ENCODE measurements at places on chromosomes 5 and 9. TPM values are rescaled to one million over a fixed set of nuclear protein-coding genes. Genes with fewer than 3 reads are reported as not detected.

DNA sequence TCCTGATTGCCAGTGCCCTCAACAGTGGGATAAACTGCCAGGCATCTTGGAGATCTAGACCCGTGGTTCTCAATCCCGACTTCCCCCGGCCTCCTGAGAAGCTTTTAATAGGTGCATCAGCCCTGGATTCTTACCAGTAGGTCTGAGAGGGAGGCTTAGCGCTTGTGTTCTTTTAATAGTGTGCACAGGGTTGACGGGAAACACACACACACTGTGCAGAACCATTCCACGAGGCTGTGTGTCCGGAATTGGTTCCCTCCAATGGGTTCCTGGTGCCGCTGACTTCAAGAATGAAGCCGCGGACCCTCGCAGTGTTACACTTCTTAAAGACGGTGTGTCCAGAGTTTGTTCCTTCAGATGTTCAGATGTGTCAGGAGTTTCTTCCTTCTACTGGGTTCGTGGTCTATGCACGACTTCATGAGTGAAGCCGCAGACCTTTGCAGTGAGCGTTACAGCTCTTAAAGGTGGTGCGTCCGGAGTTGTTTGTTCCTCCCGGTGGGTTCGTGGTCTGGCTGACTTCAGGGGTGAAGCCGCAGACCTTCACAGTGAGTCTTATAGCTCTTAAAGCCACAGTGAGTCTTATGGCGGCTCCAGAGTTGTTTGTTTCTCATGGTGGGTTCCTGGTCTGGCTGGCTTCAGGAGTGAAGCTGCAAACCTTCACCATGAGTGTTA lies 46.6 kb upstream of the PRSS3 start:
- no peak for DNase-seq

The QRFP gene
- total RNA-seq = not detected

- no peak for DNase-seq
Observed at GRCh38 chr5:6611334-6612256, 21.2 kb downstream of the NSUN2 start.

GRCh38 chr5:140602147-140602546 lies 30.8 kb downstream of the CD14 start:
- no peak for DNase-seq

GRCh38 chr5:141708016-141708415 lies 26.0 kb upstream of the ARAP3 start:
- DNase-seq = no peak

The CDH6 gene
- total RNA-seq = not detected

- no peak for DNase-seq
Observed at GRCh38 chr5:61949054-61949678, 356.8 kb upstream of the KIF2A start.

GRCh38 chr5:132437604-132438266 lies 52.8 kb downstream of the IRF1 start:
- no peak for DNase-seq

DNA sequence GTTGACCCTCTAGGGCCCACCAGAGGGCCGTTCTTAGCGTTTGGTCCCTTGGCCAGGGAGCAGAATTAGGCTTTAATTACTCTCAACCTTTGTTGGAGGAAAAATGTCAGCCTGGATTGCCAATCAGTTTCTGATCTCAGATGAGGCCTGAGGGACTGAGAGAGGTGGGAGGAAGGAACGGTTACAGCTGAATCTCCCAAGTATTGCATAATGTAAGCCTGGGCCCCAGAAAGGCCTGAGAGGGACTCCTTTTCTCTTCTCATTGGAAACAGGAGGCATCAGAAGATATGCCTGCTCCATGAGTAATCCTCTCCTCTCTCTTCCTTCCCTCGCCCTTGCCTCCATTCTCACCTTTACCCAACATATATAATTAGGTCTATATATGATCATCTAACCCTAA lies 105.7 kb downstream of the INSYN2B start:
- DNase-seq = no peak

DNA sequence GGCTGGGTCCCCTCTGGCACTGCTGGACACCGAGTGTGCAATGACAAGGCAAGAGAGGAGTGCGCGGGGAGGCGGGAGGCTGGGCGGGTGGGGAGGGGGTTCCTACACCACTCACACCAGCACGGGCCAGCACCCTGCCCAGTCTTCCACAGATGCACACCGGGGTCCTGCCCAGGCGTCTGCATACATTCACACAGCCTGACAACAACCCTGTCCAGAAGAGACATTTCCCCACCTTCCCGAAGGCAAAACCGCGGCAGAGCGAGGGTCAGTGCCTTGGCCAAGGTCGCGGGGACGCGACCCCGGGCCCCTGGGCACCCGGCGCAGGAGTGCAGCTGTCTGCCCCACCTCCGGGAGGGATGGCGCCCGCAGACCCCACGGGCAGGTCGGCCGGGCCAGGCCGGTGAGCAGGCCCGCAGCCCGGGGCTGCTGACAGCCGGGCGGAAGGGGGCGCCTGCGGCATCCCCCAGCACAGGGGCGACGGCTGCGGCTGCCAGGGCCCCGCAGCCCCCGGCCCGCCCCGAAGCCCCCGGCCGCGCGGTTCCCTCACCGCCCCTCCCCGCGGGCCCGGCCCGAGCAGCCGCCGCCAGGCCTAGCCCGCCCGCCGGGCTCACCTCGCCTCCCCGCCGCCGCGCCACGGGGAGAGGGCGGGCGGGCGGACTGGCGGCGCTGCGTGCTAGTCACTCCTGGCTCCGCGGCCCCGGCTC lies 496 bp downstream of the MAPK9 start:
- no peak for DNase-seq

The OR2S2 gene
- not detected for total RNA-seq

DNA sequence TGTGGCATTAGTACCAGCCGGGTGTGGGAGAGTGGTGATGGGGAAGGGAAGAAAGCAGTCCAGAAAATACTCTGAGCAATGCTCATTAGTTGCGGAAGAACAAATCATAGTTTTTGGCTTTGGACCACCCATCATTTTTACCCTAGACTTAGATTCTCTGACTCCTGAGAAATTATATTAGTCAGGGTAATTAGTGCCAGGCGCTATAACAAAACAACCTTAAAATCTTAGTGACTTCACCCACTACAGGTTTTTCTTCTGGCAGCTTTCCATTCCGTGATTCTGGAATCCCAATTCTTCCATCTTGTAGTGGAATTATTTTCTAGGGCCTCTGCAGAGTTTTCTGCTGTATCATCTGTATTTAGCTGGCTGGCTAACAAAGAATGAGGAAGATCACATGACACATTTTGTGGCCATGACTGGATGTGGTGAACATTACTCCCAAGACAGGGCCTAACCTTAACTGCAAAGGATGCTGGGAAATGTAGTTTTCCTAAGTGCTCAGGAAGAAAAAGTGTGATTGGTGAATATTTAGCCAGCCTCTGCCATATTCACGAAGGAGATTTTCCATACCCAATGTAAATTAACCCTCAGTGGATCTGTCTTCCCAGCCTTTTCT lies 373.0 kb upstream of the MEF2C start:
- no peak for DNase-seq

GRCh38 chr9:37511016-37512010 lies 25.6 kb downstream of the POLR1E start:
- no peak for DNase-seq

The DEPDC1B gene
- 35.7 TPM for total RNA-seq

DNA sequence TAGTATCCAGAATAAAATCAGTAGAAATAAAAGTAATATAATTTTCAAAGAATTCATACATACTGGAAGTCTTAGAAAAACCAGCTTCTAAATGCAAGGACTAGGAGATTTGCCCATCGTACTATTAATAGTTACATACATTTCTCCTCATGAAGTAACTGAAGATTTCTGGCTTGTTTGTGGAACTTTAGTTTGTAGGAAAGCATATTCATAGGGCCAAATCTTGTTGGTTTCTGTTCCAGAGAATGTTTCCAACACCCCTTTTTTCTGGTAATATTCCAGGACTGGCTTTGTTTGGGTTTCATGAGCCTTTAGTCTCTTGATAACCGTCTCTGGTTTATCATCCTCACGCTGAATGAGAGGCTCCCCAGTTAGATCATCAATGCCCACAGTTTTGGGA lies 66.3 kb upstream of the TJP2 start:
- no peak for DNase-seq

GRCh38 chr5:151764801-151765200 lies 6.4 kb upstream of the ATOX1 start:
- no peak for DNase-seq

- DNase-seq = no peak
Observed at GRCh38 chr5:61467766-61468482, 135.9 kb downstream of the ZSWIM6 start.

The F12 gene
- total RNA-seq = 7.1 TPM

The SLC6A19 gene
- not detected for total RNA-seq

- no peak for DNase-seq
Observed at GRCh38 chr5:157917491-157917890, 58.5 kb upstream of the CLINT1 start.

GRCh38 chr9:136023410-136024225 lies 62.4 kb upstream of the UBAC1 start:
- DNase-seq = no peak

DNA sequence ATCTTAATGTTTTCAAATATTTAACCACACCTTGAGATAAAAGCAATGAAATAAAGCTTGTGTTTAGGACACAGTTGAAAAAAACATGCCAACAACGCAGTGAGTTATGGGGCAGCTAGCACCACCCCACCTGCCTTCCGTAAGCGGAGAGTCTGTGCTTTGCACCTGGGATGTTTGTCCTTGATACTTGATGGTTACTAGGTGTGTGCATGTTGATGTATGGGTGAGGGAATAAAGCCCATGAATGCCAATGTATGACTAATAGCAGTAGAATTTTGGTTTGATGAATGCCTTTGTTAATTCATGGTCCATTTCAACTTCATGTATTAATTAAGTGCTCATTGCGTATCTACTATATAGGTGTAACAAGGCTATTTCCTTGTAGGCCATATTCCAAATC lies 74.0 kb downstream of the PCSK5 start:
- DNase-seq = no peak

- no peak for DNase-seq
Observed at GRCh38 chr5:128956164-128956563, 9.1 kb upstream of the SLC27A6 start.

- peak; percentile 52 for DNase-seq
Observed at GRCh38 chr5:142783601-142784341, 13.6 kb downstream of the ARHGAP26 start.

- no peak for DNase-seq
Observed at GRCh38 chr5:80796846-80797245, 142.1 kb upstream of the DHFR start.

DNA sequence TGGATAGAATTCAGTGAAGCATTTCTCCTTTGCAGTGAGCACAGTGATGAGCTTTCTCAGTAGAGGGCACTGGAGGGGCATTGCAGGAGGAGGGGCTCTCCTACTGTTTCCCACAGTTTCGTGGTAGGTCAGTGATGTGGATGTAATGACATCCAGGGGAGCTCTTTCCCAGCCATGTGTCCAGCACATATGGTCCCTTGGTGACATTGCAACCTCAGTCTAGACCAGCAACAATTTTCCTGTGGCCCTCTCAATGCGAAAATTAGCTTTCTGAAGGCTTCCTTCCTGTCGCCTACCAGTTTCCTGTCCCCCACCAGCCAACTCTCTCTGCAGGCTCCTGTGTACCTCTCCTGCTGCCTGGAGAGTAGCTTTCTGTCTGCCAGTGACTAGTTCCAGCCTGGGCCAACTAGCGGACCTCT lies 6.9 kb upstream of the PDCL start:
- DNase-seq = no peak

The SPATA31A7 gene
- not detected for total RNA-seq

- DNase-seq = no peak
Observed at GRCh38 chr5:28084069-28084468, 1045.7 kb upstream of the CDH9 start.

The CDHR2 gene
- 0.21 TPM for total RNA-seq
